Upper lobe of right lung (tissue), 1 donor: ENCODE measurements at places on chromosomes 6 and 20. TPM values are rescaled to one million over a fixed set of nuclear protein-coding genes. Genes with fewer than 3 reads are reported as not detected.

The ISM1 gene
- total RNA-seq: 4.1 TPM

The POM121L2 gene
- total RNA-seq: not detected

The PREX1 gene
- total RNA-seq: 66.0 TPM

The SLC35F1 gene
- 0.29 TPM for total RNA-seq

The PNPLA1 gene
- total RNA-seq: 0.35 TPM

The GPR63 gene
- total RNA-seq: 0.55 TPM

The PPP1R14C gene
- 10.0 TPM for total RNA-seq

The GGTLC1 gene
- total RNA-seq: 105 TPM

The RUNX2 gene
- total RNA-seq: 4.6 TPM
